ENCODE measurements at places on chromosomes 16 and 17. TPM values are rescaled to one million over a fixed set of nuclear protein-coding genes. Genes with fewer than 3 reads are reported as not detected.

The EPX gene
- total RNA-seq, result not detected

The SLC35G6 gene
- total RNA-seq, result not detected

The INCA1 gene
- total RNA-seq, result 0.25 TPM

The WFIKKN1 gene
- total RNA-seq, result not detected

The KRT13 gene
- total RNA-seq, result not detected

The KRTAP4-3 gene
- not detected for total RNA-seq
